Ecto neural progenitor cell (in vitro differentiated cells): ENCODE measurements at places on chromosomes 5 and 9.

DNA sequence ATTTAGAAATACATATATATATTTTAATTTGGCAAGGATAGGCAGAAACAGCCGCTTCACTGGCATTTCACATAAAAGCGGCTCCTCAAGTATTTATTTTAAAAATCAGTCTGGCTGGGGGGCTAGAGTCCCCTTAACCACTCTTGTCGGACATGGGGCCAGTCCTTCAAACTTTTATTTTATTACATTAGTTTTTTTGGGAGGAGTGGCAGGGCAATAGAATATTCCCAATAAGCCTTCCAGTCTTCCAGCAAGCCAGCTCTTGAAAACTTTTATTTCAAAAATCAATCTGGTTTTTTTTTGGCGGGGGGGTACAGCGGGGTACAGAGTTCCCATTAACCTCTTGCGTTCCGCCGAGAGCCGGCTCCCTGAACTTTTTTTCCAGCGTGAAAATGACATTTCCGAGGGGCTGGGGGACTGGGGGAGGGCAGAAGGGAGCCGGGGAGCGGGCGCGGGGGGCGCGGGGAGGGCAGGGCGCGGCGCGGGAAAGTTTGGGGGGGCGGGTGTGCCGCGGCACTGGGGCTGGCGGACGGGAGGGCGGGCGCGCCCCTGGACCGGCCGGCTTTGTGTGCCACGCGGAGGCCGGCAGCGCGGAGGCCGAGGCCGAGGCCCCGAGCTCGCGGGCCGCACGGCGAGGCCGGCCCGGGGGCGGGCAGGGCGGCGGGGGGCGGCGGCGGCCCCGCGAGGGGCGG lies 504 bp upstream of the ZNF618 start:
- DNase-seq = peak; percentile 57

- no peak for DNase-seq
Observed at GRCh38 chr9:132478353-132479050, 68.5 kb downstream of the CFAP77 start.

DNA sequence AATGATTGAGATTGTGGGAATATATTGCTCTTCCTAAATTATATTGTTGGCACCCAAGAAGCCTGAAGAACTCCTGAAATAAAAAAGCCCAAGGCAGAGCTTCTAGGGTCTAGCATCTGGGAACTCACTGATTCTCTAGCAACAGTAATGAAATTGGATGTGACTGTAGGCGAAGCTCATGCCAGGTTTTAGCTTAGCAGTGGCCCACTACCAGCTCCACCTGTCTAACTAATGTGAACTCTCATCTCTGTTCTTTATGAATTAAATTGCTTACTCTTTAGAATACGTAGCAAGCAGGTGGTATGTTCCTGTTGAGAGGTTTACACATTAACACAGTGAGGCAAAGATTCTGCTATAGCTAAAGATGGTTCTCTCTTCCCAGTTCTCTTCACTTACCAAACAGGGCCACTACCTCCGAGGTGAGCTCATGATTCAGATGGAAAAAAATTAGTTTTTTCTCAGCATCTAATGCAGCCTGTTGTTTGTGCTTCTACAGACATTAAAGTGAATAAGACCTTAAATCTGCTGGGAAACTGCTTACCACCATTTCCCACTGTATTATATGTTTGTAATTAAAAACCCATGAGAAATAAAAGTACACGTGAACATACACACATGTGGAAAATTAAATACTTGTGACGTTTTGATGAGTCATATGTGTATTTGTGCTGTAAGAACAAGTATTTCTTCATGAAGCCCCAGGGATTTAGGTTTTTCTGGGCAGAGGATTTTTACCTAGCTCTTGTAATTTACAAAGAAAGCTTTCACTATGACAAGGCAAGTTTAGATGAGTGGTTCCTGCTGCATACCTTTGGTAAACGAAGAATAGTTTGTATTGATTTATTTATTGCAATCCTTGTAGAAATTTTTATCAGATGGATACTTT lies 360.1 kb downstream of the KDM4C start:
- no peak for DNase-seq

GRCh38 chr5:118705959-118706667 lies 282.2 kb downstream of the DTWD2 start:
- DNase-seq = no peak

- DNase-seq = no peak
Observed at GRCh38 chr5:114910727-114911126, 259.0 kb downstream of the TRIM36 start.

- no peak for DNase-seq
Observed at GRCh38 chr9:121439711-121440664, 59.7 kb downstream of the GGTA1 start.
